ENCODE measurements at places on chromosomes 13 and 19. TPM values are rescaled to one million over a fixed set of nuclear protein-coding genes. Genes with fewer than 3 reads are reported as not detected.

GRCh38 chr19:46466536-46467196, 4.7 kb downstream of the PNMA8A start:
- no peaks in the 10 kb centered on the region for H3K27me3 ChIP-seq
- H3K4me3 ChIP-seq = no peak overlapping the region
- no peak for DNase-seq
- peaks cover 21% of the 10 kb centered on the region for H3K4me1 ChIP-seq
- H3K36me3 ChIP-seq = peaks cover 24% of the 10 kb centered on the region

- no peak overlapping the region for H3K4me3 ChIP-seq
- H3K4me1 ChIP-seq = peaks cover 17% of the 10 kb centered on the region
- no peaks in the 10 kb centered on the region for H3K36me3 ChIP-seq
- no peaks in the 10 kb centered on the region for H3K27me3 ChIP-seq
- H3K27ac ChIP-seq = no peak overlapping the region
- DNase-seq = no peak
Measured at GRCh38 chr19:18735324-18735723, 51.8 kb downstream of the CRTC1 start.

TMEM272 gene
- total RNA-seq = 0.16 TPM

CFAP97D2 gene
- total RNA-seq = not detected

PRSS57 gene
- total RNA-seq = 2.0 TPM

LGALS4 gene
- total RNA-seq = 1.1 TPM

CLC gene
- total RNA-seq = 0.83 TPM
